ENCODE measurements at places on chromosomes 5 and 9. TPM values are rescaled to one million over a fixed set of nuclear protein-coding genes. Genes with fewer than 3 reads are reported as not detected.

GRCh38 chr9:109186857-109187520 is 19.9 kb upstream of the FRRS1L start:
- H3K27ac ChIP-seq: no peak overlapping the region
- H3K4me3 ChIP-seq: no peak overlapping the region
- DNase-seq: no peak

DNA sequence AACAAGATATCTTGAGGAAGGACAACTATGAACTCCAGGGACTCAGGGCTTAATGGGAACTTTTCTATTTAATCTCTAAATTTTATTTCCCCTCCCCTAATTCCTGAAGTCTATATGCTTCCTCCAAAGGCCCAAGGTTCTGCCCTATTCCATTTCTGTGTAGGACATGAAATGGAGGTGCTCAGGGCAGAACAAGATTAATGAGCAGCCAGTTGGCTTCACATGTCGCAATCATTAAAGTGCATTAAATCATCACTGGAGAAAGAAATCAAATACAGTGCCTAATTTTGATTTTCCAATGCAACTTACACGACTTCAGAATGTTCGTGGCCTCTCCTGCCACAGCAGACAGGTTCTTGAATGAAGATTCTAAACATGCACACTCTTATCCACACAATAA is 862.1 kb downstream of the PTPRD start:
- H3K36me3 ChIP-seq: no peaks in the 10 kb centered on the region
- peaks cover 7% of the 10 kb centered on the region for H3K4me1 ChIP-seq

DNA sequence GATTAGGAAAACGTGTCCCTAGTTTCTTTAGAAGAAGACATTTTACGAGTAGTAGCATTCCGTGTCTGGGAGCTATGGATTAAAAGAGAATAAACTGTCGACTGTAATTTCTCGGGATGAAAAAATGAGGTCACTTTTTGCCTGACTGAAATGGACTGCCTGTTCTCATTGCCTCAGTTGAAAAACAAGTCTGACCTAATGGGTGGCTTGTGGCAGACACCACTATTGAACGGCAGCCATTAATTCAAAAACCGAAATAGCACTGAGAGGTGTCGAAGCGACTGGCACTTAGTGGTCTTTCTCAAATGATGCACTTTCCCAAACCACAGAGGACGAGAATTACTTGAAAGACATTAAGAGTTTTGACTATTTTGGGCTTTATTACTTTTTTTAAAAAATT is 35.4 kb downstream of the OSTF1 start:
- H3K4me1 ChIP-seq: peaks cover 6% of the 10 kb centered on the region
- no peak overlapping the region for H3K27ac ChIP-seq
- no peaks in the 10 kb centered on the region for H3K27me3 ChIP-seq
- DNase-seq: no peak

DNA sequence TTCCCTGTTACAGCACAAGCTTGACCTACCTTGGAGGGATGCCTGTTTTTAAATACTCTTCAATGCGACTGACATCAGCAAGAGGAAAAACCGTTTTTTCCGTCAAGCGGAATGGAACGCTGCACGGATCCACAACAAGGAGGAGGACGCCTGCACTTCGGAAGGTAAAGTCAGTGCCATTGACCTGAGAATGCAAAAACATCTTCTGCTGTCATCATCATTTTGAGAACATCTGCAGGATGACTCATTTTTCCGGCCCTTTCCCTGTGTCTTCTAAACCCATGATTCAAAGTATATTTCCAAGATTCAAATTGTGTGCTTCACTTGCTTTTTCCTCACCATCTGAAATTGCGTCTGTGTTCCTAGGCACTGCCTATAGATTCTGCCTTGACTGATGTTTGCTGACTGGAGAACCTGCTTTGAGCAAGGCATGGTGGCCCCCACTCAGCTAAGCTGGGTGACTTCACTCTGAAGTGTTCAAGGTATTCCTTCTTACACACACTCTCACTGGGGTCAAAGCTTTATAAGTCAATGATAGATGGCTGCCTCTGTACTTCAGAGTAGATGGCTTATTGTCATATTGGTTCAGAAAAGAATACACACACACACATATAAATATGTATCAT is 78.1 kb downstream of the CEMIP2 start:
- no peaks in the 10 kb centered on the region for H3K4me1 ChIP-seq
- peaks cover 12% of the 10 kb centered on the region for H3K36me3 ChIP-seq
- no peak overlapping the region for H3K27ac ChIP-seq
- no peak for DNase-seq

- peaks cover 6% of the 10 kb centered on the region for H3K4me1 ChIP-seq
- DNase-seq: no peak
- no peaks in the 10 kb centered on the region for H3K27me3 ChIP-seq
- no peaks in the 10 kb centered on the region for H3K36me3 ChIP-seq
- peak overlapping the region; percentile 30 for H3K27ac ChIP-seq
- H3K4me3 ChIP-seq: no peak overlapping the region
These were observed 85.4 kb upstream of the PLPP1 start for GRCh38 chr5:55620009-55620765.

GRCh38 chr9:109113892-109114609 is 5.7 kb downstream of the TMEM245 start:
- DNase-seq: no peak
- H3K4me3 ChIP-seq: no peak overlapping the region
- H3K27me3 ChIP-seq: no peaks in the 10 kb centered on the region
- H3K36me3 ChIP-seq: no peaks in the 10 kb centered on the region
- peaks cover 98% of the 10 kb centered on the region for H3K4me1 ChIP-seq
- H3K27ac ChIP-seq: no peak overlapping the region

DNA sequence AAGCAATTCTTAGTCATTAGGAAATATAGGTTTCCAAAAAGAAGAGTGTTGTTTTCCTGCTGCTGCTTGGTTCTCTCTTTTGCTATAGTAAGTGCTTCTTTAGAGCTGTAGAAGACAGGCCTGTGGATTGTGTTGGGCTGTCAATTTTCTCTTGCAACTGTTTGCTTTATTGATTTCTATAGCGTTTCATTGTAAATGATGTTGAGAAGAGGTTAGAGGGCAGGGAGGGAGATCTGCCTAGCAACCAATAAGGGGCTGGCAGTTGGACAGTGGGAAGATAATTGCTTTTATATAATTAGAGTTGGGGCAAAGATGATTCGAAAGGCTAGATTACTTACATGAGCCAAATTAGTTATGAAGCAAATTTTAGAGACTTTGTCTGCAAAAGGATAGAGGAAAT is 11.1 kb downstream of the UNC13B start:
- H3K27me3 ChIP-seq: no peaks in the 10 kb centered on the region
- no peak overlapping the region for H3K4me3 ChIP-seq
- no peak for DNase-seq
- no peaks in the 10 kb centered on the region for H3K4me1 ChIP-seq
- no peak overlapping the region for H3K27ac ChIP-seq
- H3K36me3 ChIP-seq: no peaks in the 10 kb centered on the region

DNA sequence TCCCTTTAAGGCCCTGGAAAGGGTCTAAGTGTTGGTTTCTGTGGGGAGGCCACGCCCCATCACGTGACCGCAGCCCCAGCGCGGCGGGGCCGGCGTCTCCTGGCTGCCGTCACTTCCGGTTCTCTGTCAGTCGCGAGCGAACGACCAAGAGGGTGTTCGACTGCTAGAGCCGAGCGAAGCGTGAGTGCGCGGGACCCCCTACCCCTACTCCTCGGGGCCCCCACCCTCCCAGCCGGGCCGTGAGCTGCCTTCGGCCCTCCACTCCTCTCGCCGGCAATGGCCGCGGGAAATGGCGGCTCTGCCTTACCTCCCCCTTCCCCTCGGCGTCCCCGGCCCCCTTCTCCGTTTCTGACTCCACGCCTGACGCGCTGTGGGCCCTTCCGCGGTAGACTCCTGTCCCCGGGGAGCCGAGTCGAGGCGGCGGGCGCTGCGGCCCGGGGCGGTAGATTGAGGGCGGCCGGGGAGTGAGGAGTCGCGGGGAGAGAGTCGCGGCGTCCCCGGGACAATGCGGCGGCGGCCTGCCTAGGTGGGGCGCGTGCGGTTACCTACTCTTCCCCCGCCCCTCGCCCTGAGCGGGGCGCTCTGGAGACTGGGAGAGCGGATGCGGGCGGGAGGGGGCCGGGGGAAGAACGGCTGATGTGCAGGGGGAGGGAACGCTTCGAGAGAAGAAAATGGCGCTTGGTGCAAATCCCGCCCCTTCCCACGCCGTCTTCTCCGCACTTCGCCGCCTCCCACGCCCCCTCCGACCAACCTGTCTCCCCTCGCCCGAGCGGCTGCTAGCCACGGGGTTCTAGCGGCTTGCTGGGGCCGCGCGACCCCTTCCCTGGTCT is at the start of gene SUB1:
SUB1 (plus strand) TSS at position 112 of the 830 bp plus-strand sequence. CDS start 2,956 bp downstream, outside the sequence.
- peaks cover 12% of the 10 kb centered on the region for H3K36me3 ChIP-seq
- DNase-seq: peak; percentile 91
- no peaks in the 10 kb centered on the region for H3K27me3 ChIP-seq
- peaks cover 20% of the 10 kb centered on the region for H3K4me1 ChIP-seq

DNA sequence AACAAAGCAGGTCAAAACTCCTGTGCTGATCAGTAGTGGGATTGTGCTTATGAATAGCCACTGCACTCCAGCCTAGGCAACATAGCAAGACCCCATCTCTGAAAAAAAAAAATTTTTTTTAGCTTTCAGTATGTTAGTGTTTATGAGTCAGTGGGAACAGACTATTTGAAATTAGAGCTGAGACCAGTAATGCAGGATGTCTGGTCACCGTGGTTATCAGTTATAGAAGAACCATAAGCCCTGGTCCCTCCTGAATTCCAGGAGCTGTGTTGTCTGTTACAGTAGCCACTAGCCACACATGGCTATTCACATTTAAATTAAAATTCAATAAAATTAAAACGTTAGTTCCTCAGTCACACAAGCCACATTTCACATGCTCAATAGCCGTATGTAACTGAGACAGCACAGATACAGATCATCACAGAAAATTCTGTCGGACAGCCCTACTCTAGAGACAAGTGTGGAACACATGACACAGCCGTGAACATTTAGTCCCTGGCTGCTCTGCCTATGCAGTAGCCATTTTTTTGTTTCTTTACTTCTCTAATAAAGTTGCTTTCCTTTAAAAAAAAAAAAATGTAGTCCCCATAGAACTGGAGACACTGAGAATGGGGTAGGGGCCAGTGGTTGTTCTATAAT is 96.1 kb upstream of the SAP30L start:
- DNase-seq: no peak
- H3K4me1 ChIP-seq: no peaks in the 10 kb centered on the region

GRCh38 chr9:126304971-126305320 is 21.7 kb upstream of the MVB12B start:
- H3K4me3 ChIP-seq: no peak overlapping the region
- no peaks in the 10 kb centered on the region for H3K36me3 ChIP-seq
- H3K27me3 ChIP-seq: no peaks in the 10 kb centered on the region

DNA sequence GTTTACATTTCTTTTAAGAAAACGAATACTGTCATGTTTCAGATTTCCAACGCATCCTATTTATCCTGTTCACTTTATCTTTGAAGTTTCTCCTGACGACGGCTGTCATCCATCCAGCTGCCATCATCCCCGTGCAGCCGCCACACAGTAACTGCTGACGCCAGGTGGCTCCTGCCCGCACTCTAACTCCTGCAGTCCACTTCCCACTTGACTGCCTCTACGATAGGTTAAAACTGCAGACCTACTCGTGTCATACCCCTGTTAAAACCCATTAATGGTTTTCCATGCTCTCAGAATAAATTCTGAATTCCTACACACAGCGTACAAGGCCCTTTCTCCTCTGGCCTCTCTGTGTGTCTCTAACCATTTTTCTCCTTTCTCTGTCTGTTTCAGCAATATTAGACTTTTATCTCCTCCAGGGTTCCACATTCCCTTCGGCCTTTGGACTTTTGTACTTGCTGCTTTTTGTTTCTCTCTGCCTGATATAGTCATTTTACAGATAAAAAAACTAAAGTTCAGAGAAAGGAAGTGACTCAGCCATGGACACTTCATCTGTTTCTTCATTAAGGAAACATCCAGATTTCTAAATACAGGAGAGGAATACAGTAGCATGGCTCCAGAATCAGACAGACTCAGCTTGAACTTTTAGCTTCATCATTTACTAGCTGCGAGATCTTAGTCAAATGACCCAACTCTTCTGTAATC is 84.9 kb downstream of the ADAMTS12 start:
- H3K36me3 ChIP-seq: no peaks in the 10 kb centered on the region
- no peak overlapping the region for H3K4me3 ChIP-seq
- DNase-seq: no peak
- H3K27me3 ChIP-seq: no peaks in the 10 kb centered on the region

- no peaks in the 10 kb centered on the region for H3K4me1 ChIP-seq
- H3K4me3 ChIP-seq: no peak overlapping the region
- H3K27ac ChIP-seq: no peak overlapping the region
- H3K27me3 ChIP-seq: no peaks in the 10 kb centered on the region
- H3K36me3 ChIP-seq: no peaks in the 10 kb centered on the region
These were observed 25.6 kb downstream of the ANKRD55 start for GRCh38 chr5:56207537-56207936.

- no peaks in the 10 kb centered on the region for H3K36me3 ChIP-seq
- H3K27ac ChIP-seq: no peak overlapping the region
- H3K4me3 ChIP-seq: no peak overlapping the region
- H3K4me1 ChIP-seq: no peaks in the 10 kb centered on the region
- DNase-seq: no peak
These were observed 149.1 kb upstream of the TRPM3 start for GRCh38 chr9:71270554-71270953.

PCDHGB4 gene
- 10.3 TPM for total RNA-seq

DNA sequence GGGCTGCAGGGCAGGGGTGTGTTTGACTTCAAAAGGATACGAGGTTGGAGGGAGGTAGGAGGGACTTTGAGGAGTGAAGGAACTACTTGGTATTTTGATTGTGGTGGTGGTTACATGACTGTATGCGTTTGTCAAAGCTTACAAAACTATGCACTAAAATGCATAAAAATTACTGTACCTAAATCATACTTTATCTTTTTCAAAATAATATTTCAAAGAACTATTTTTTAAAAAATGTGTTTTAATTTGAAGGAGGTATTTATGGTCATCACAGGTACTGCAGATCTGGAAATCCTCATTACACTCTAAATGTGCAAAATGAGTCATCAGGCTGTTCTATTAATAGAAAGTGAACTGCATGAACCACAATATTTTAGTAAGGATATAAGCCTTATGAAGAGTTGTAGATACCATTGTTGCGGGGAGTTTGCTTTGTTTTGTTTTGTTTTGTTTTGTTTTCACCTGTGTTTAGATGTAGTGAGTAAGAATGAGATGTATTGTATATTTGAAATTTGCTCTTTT is 116.9 kb downstream of the ARRDC3 start:
- no peak for DNase-seq

PCSK5 gene
- total RNA-seq: 22.6 TPM

GRCh38 chr5:128258372-128258771 is 174.8 kb downstream of the SLC12A2 start:
- DNase-seq: no peak
- H3K4me1 ChIP-seq: peaks cover 2% of the 10 kb centered on the region
- no peak overlapping the region for H3K4me3 ChIP-seq
- no peaks in the 10 kb centered on the region for H3K27me3 ChIP-seq
